ENCODE measurements at places on chromosomes 11 and 22.

GRCh38 chr11:19955660-19956059 lies 204.6 kb downstream of the DBX1 start:
- no peak for DNase-seq

DNA sequence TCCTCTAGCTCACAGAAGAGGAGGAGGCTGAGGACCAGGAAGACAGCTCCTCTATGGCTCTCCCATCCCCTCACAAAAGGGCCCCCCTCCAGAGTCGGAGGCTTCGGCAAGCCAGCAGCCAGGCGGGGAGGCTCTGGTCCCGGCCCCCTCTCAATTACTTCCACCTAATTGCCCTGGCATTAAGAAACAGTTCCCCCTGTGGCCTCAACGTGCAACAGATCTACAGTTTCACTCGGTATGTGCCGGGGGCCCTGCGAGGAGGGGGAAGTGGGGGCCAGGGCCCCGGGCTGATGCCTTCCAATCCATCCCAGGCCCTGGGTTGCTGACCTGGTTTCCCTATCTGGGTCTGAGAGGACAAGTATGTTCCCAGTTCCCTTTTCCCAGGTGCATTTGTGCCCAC lies 7.9 kb downstream of the FOXR1 start:
- DNase-seq = no peak

DNA sequence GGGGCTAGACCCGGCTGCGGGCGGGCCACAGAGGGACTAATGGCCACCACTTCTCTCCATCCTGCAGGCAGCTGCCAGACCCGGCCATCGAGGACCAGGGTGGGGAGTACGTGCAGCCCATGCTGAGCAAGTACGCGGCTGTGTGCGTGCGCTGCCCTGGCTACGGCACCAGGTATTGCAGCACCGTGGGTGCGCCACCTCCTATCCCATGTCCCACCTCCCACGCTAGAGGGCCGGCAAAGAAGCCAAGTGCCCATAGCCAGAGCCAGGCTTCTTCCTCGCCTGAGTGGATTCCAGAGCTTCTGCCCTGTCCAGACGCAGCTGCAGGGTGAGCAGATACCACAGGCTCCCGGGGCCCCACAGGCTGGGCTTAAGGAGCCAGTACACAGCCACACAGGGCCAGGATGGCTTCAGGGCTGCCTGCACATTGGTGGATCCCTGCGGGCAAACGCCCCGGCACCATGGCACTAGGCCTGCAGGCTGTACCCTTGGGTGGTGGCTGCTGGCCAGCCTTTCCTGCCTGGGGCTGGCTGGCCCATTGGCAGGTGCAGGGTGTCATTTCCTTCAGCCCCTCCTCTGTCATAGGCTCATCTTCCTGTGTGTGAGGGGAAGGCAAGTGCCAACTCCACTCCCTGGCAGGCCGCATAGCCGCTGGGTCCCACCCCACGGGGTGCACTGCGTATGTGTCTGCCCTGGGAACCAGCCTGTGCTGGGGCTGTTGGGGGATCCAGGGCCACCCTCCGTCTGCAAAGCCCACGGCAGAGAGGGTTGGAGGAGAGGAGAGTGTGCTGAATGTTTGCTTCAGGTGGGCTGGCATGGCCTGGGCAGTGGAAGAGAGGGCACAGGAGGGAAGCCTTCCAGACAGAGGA lies 16.5 kb upstream of the DGCR8 start:
- DNase-seq = no peak

GRCh38 chr11:13238879-13239514 lies 38.6 kb upstream of the BMAL1 start:
- DNase-seq = peak; percentile 42

DNA sequence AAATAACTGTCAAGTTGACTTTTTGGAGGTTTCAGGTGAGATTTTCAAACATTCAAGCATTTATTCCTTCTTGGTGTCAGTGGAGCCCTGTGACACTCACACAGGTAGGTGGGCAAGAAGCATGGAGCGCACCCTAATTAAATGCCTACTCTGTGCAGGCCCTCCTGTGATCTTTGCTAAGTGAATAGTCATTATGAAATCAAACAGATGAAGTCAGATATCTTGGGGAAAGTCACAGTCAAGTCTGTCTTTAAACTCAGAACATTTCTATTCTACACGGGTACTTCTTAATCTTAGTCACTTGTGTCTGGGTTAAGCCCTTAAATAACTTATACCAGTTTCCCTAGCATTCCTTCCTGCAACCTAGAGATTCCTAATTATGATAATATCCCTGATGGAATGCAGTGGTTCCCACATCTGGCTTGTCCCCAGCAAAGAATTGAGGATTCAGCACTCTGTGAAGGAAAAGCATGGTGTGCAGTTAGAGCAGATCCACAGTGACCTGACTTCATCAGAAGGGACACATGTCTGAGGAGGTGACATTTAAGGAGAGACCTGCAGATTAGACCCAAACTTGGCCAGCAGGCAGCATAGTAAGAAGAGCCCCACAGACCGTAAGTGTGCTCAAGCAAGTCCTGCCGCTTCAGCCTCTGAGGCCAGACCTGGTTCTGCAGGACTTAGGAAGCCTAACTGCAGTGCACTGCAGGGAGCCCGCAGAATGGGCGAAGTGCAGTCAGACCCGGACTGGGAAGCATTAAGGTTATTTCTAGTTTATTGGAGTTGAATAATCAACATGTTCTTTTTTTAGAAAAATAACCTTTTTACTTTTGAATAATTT lies 85.3 kb upstream of the GAL start:
- peak; percentile 44 for DNase-seq

DNA sequence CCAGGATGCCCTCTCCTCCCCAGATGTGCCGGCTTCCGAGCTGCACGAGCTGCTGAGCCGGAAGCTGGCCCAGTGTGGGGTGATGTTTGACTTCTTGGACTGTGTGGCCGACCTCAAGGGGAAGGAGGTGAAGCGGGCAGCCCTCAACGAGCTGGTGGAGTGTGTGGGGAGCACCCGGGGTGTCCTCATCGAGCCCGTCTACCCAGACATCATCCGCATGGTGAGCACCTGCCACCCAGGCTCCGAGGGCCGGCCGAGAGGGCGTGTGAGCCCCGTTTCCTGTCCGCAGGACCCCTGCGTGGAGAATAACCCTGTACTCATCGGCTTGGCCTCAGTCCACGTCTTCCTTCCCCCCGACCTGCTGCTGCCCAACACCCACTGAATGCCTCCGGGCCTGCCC lies 2.2 kb downstream of the PPP2R5B start:
- DNase-seq = no peak

GRCh38 chr11:76392870-76393269 lies 11.7 kb downstream of the GVQW3 start:
- DNase-seq = no peak

- no peak for DNase-seq
These were observed 43.8 kb downstream of the PRR5L start for GRCh38 chr11:36339888-36340287.

- no peak for DNase-seq
These were observed at the start of gene RAPSN for GRCh38 chr11:47448566-47449427. Gene RAPSN (minus strand): TSS chr11:47449136. CDS start chr11:47448964, 172 bp downstream.

- no peak for DNase-seq
These were observed 9.0 kb upstream of the AHNAK start for GRCh38 chr11:62555464-62556107.

- DNase-seq = peak; percentile 64
These were observed 759 bp downstream of the AP2A2 start for GRCh38 chr11:926341-926916.

DNA sequence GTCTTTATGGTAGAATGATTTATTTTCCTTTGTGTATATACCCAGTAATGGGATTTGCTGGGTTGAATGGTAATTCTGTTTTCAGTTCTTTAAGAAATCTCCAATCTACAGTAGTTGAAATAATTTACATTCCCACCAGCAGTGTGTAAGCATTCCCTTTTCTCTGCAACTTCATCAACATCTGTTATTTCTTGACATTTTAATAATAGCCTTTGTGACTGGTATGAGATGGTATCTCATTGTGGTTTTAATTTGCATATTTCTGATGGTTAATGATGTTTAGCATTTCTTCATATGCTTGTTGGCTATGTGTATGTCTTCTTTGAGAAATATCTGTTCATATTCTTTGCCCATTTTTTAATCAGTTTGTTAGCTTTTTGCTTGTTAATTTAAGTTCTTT lies 901.2 kb downstream of the METTL15 start:
- DNase-seq = peak; percentile 70

- peak; percentile 40 for DNase-seq
These were observed at the start of the genes COMT and TXNRD2 for GRCh38 chr22:19941365-19942082. Gene COMT (plus strand): TSS chr22:19941772. CDS start chr22:19962527, 20,755 bp downstream. Gene TXNRD2 (minus strand): TSS chr22:19941818. CDS start chr22:19941803, 15 bp downstream.

DNA sequence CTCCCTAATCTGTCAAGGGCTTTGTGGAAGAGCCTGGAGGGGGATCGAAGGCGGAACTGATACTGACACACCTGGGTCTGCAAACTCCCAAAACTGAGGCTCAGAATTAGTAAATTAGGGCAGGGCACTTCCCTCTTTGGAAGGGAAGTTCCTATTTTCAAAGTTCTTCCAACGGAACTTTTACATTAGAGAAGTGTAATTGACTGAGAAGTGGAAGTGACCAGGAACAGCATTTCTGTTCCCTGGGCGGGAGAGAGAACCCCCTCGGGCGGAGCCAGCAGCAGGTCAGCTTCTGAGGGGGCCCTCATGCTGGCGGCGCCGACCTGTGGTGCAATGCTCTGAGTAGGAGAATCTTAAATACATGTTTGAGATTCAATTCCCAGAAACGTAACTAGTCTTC lies 1.1 kb upstream of the CBL start:
- no peak for DNase-seq

GRCh38 chr11:11856638-11857037 lies 14.9 kb downstream of the USP47 start:
- peak; percentile 65 for DNase-seq

- no peak for DNase-seq
These were observed 49.2 kb downstream of the MTMR3 start for GRCh38 chr22:29932136-29932535.

- DNase-seq = no peak
These were observed 11.9 kb upstream of the PRRG4 start for GRCh38 chr11:32817852-32818183.

DNA sequence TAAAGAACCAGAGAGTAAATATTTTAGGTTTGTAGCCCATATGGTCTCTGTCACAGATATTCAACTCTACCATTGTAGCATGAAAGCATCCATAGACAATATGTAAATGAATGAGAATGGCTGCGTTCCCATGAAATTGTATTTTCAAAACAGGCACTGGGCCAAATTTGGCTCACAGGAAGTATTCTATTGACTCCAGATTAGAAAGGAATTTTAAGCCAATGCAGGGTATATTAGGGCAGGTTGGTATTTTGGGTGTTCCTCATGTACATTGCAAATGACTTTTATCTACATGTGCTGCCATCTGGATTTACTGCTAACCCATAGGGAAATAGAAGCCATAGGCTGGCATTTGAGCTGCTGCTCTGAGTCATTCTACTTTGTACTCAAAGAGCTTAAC lies 35.1 kb upstream of the PDGFD start:
- peak; percentile 12 for DNase-seq

GRCh38 chr11:113363406-113363805 lies 24.2 kb upstream of the ANKK1 start:
- peak; percentile 13 for DNase-seq

- no peak for DNase-seq
These were observed 96.6 kb downstream of the SEZ6L start for GRCh38 chr22:26265909-26266308.

GRCh38 chr11:134592391-134592990 lies 180.4 kb upstream of the B3GAT1 start:
- no peak for DNase-seq

DNA sequence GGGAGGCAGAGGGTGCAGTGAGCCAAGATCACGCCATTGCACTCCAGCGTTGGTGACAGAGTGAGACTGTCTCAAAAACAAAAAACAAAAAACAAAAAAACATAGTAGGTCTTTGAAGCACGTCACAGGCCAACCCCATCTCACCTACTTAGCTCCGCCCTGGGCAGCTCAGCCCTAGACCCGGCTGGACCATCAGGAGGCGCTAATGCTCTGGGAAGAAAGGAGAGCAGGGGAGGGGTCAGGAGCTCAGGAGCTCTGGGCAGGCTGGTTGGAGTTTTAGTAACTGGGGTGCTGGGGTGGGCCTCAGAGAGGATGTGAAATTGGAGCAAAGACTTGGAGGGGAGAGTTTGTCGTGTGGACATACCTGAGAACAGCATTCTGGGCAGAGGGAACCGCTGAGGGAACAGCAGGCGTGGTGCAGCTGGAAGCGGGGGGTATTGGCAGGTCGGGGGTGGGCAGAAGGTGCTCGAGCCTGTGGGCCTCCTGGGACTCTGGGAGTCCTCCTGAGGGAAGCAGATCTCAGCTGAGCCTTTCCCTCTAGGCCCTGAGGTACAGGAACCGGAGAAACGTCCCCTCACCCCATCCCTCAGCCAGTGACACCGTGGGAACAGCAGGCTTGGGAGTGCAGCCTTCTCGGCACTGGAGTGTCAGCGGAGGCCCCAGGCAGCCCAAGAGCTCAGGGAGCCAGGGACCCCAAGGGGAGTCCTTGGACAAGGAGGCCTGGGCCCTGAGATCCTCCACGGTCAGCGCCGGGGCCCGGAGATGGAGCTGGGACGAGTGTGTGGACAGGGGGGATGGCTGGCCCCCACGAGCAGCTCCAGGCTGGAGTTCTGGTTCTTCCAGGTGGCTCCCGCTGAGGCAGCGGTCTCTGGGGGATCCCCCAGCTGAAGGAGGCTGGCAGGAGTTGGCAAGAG lies 2.2 kb upstream of the RPS6KA4 start:
- peak; percentile 53 for DNase-seq

DNA sequence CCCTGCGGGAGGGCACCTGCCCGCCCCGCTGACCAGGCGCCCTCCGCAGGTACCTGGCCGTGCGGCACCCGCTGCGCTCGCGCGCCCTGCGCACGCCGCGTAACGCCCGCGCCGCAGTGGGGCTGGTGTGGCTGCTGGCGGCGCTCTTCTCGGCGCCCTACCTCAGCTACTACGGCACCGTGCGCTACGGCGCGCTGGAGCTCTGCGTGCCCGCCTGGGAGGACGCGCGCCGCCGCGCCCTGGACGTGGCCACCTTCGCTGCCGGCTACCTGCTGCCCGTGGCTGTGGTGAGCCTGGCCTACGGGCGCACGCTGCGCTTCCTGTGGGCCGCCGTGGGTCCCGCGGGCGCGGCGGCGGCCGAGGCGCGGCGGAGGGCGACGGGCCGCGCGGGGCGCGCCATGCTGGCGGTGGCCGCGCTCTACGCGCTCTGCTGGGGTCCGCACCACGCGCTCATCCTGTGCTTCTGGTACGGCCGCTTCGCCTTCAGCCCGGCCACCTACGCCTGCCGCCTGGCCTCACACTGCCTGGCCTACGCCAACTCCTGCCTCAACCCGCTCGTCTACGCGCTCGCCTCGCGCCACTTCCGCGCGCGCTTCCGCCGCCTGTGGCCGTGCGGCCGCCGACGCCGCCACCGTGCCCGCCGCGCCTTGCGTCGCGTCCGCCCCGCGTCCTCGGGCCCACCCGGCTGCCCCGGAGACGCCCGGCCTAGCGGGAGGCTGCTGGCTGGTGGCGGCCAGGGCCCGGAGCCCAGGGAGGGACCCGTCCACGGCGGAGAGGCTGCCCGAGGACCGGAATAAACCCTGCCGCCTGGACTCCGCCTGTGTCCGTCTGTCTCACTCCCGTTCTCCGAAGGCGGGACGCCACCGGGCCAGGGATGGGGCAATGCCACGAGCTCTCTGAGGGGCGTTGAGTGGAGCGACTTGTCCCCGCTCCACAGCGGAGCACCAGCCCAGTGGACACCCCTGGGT lies 1.8 kb downstream of the GALR3 start:
- no peak for DNase-seq

Measured in amniotic epithelial cell (primary cell).